ENCODE measurements at places on chromosomes 12 and 14.

DNA sequence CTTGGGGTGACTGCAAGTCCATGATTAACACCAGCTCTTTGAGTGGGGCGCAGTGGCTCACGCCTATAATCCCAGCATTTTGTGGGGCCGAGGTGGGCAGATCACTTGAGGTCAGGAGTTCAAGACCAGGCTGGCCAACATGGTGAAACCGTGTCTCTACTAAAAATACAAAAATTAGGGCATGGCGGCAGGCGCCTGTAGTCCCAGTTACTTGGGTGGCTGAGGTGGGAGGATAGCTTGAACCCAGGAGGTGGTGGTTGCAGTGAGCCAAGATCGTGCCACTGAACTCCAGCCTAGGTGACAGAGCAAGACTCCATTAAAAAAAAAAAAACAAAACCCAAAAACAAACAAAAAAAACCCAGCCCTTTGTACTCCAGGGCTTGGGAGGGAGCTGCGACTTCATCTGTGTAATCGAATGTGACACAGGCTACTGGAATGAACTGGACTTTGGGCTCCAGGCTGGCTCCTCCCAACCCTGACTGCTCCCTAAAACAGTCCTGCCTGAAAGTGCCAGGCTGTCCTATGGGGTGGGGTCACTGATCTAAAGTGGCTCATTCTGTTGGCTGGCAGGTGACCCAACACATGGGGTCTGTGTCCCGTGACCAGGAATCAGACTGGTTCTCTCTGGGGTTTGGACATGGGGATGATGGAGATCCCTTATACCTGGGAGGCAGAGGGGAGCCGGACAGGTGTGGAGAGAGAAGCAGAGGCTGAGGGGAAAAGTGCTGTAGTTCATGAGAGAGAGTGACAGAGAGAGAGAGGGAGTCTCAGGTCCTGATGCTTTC lies 9.3 kb upstream of the C12orf43 start:
- no peaks in the 10 kb centered on the region for H3K36me3 ChIP-seq
- no peak overlapping the region for H3K27ac ChIP-seq
- no peak for DNase-seq
- no peaks in the 10 kb centered on the region for H3K4me1 ChIP-seq

DNA sequence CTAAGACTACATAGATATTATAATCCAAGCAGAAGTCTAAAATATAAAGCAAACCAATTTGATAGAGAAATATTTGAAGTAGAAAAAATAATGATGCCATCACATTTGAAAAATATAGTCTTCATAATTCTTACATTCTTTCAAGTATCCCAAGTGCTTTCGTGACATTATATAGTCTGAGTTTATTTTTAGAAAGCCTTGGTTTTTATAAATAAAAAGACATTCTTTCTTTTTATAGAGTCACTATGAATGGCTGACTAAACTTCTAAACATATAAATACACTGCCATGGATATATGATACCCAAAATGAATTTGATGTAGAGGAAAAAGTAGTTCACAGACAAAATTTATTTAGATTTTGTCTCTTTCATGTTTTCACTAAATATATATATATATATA lies 135.1 kb upstream of the PDZRN4 start:
- no peak overlapping the region for H3K27ac ChIP-seq
- no peak overlapping the region for H3K4me3 ChIP-seq
- no peaks in the 10 kb centered on the region for H3K36me3 ChIP-seq
- H3K27me3 ChIP-seq = no peaks in the 10 kb centered on the region

- H3K4me1 ChIP-seq = no peaks in the 10 kb centered on the region
- H3K36me3 ChIP-seq = no peaks in the 10 kb centered on the region
- H3K27ac ChIP-seq = no peak overlapping the region
- no peak overlapping the region for H3K4me3 ChIP-seq
- no peak for DNase-seq
Observed at GRCh38 chr12:18421867-18422266, 160.5 kb downstream of the PIK3C2G start.

- no peaks in the 10 kb centered on the region for H3K27me3 ChIP-seq
- H3K36me3 ChIP-seq = no peaks in the 10 kb centered on the region
- no peak overlapping the region for H3K27ac ChIP-seq
- H3K4me1 ChIP-seq = peaks cover 10% of the 10 kb centered on the region
- no peak for DNase-seq
Observed at GRCh38 chr14:32693114-32693513, 245.6 kb upstream of the NPAS3 start.

DNA sequence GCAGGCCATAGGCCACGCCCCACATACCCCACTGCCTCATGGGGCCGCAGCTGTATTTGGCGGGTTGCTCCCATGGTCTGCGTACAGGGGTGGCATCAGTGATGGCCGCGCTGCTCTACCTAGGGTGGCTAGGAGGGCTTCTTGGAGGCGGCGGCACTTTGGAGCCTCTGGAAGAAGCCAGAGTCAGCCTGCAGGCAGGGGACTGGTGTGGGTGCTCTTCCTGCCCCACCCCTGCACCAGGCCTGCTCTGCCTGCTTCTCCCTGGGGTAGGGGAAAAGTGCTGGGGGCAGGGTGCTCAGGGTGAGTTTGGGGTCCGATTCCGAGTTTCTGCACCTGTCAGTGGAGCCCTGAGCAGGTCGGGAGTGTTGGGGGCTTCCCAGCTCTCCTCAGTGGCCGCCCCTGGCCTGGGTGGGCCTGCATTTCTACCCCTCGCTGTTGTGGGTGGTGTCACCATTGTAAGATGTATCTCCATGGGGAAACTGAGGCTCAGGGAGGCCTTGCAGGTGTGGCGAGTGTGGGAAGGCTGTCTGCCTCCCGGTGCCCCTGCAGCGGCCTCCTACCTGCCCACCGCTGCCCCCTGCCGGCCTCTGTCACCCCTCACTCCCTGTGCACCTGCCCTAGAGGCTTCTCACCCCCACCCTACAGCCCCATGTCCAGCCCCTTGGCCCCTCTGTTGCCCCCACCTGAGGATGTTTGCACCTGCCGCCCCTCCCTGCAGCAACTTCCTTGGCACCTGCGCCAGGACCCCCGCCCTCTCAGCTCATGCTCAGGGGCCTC lies 5.5 kb downstream of the CEP170B start:
- DNase-seq = no peak
- H3K27ac ChIP-seq = no peak overlapping the region
- no peaks in the 10 kb centered on the region for H3K27me3 ChIP-seq
- peaks cover 42% of the 10 kb centered on the region for H3K36me3 ChIP-seq

- no peaks in the 10 kb centered on the region for H3K4me1 ChIP-seq
- H3K4me3 ChIP-seq = no peak overlapping the region
- no peak for DNase-seq
- no peaks in the 10 kb centered on the region for H3K36me3 ChIP-seq
- no peaks in the 10 kb centered on the region for H3K27me3 ChIP-seq
Observed at GRCh38 chr12:18414671-18415070, 153.4 kb downstream of the PIK3C2G start.

DNA sequence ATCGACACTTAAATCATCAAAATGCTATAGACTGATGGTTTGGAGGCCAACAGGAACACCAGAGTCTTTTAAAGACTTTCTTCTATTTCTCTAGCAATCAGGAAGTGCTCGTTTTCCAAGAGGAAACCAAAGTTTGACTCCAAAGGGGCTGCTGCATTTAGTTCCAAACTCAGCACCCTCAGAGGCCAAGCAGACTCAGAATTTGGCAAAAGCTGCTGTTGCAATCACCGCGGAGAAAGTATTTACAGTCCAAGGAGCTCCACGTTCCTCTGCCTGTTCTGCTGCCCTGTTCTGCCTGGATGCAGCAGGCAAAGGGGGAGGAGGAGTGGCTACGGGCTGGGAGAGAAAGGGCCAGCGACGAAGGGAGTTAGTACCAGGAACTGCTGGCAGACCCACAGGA lies 325.1 kb downstream of the BCL11B start:
- peaks cover 11% of the 10 kb centered on the region for H3K4me1 ChIP-seq
- DNase-seq = peak; percentile 34
- H3K4me3 ChIP-seq = no peak overlapping the region
- H3K36me3 ChIP-seq = no peaks in the 10 kb centered on the region
- H3K27me3 ChIP-seq = no peaks in the 10 kb centered on the region
